ENCODE measurements at places on chromosomes 2 and 18. TPM values are rescaled to one million over a fixed set of nuclear protein-coding genes. Genes with fewer than 3 reads are reported as not detected.

The ALPG gene
- not detected for total RNA-seq

The HOXD11 gene
- total RNA-seq, result 1.2 TPM

The SLC38A11 gene
- total RNA-seq, result 1.1 TPM

The PMAIP1 gene
- total RNA-seq, result 0.87 TPM

The NT5C1B gene
- not detected for total RNA-seq

The TRABD2A gene
- total RNA-seq, result 6.3 TPM

The ITGA4 gene
- total RNA-seq, result 6.6 TPM

The LINC00305 gene
- total RNA-seq, result not detected

The ZBTB14 gene
- total RNA-seq, result 9.2 TPM

DNA sequence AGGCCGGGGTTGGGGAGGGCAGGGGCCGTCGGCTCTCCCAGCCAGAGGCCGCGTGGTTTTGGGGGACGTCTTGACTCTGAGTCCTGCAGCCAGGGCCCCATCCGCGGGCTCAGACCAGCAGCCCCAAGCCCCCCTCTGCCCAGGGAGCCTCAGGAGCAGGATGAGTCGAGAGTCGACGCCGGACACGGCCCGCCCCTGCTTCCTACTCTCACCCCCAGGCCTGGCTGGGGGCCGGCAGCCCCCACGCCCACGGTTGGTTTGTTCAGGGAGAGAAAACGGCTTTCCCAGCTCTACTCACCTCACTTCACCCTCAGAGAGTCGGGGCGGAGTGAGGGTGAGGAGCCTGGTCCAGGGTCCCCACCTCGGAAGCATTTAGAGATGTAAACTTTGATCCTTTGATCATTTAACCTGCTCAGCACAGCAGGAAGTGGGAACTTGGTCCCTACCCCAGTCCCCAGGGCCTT lies 6.9 kb downstream of the SNORC start:
- peak; percentile 87 for DNase-seq

DNA sequence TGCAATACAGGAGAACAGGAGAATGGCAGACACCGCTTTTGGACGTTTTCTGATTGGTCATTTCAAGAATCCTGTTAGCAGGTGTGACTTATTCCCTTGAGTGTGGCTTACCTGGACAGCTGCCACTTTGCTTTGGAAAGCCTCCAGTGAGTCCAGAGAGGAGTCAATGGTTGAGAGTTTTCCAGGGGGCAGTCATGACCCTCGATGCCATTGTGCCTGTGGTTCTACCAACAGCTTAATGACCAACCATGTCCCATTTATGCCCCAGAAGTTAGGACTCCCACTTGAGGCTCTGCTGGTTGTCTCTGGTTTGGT lies 12.4 kb downstream of the IGFBP2 start:
- no peak for DNase-seq

GRCh38 chr2:134288814-134289213 lies 34.9 kb downstream of the MGAT5 start:
- no peak for DNase-seq

DNA sequence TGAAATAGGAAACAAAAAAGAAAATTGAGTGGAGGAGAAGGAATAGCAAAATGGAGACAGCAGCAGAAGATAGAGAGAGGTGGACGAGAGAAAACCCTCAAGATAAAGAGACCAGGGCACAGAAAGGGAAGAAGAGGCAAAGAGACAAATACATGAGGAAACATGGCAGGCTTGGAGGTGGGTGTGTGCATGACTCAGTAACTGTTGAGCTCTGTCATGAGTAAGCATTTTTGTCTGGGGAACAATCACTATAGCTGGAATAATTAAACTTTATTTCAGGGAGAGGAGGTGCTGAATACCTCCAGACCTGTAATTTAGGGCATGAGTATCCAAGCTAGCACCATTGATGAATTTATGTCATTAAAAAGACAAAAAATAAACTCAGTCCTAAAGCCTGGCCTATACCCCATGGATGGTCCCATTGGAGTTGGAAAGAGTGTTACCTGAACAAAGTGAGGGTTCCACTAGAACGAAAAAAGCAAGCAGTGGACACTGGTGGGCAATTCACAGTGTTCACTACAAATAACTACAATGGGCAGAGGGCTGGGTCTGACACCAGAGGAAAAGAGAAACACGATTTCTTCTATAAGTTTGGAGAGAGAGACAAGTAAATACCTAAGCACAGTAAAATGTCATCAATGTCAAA lies 145.5 kb downstream of the ADCYAP1 start:
- DNase-seq, result no peak

GRCh38 chr18:78459668-78460067 lies 520.0 kb upstream of the SALL3 start:
- no peak for DNase-seq

GRCh38 chr2:134127496-134127895 lies 126.4 kb upstream of the MGAT5 start:
- no peak for DNase-seq

DNA sequence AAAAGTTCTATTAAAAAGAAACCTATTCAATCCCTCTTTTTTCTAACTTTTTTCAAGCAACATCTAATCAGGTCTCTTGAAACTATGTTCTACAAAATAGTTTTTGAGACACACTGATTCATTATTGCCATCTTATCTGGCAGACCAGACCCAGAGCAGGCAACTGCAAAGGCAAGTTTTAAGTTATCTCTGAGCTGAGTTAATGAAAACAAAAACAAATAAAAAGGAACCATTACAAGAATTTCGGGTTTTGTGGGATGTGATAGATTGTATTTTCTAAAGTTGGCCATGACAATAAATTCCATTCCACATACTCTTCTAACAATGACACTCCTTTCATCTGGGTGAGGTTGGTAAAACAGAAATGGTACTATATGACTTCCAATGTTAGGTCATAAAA lies 15.2 kb upstream of the TWSG1 start:
- no peak for DNase-seq

GRCh38 chr2:174623106-174623637 lies 25.6 kb upstream of the WIPF1 start:
- no peak for DNase-seq

DNA sequence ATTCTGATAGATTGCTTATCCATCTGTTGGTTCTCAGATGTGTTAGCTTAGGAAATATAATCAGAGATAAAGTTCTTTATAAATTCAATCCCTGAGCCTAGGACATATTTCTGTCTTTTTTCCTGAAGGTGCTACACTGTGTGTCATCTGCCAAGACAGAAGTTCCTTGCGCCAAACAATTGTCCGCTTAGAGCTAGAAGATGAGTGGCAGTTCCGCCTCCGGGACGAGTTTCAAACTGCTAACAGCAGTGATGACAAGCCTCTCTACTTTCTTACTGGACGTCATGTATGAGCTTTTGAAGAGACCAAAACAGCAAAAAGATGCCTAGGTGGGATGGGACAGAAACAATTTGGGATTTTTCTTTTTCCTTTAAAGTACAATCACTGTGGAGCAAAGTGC lies 78.0 kb downstream of the ESCO1 start:
- DNase-seq, result no peak

- DNase-seq, result no peak
These were observed 18.3 kb downstream of the MAIP1 start for GRCh38 chr2:199973703-199974102.

- no peak for DNase-seq
These were observed 316.5 kb downstream of the EN1 start for GRCh38 chr2:118530976-118531375.

DNA sequence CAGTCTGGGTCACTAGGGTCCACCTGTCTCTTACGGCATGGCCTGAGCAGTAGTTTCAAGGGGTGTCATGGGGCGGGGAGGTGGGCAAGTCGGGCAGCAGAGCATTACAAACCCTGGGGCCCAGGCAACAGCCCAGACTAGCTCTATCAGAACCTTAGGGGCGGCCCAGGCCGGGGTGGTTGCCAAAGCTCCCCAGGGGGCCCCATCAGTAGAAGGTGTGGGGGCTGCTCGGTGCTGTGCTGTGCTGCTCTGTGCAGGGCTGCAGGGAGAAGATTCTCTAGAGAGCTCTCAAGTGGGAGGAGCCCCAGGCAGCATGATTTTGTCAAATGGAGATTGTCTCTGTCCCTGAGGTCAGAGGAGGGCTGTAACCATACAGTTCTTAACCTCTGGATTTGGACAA lies 36.4 kb upstream of the SLC14A1 start:
- DNase-seq, result no peak

DNA sequence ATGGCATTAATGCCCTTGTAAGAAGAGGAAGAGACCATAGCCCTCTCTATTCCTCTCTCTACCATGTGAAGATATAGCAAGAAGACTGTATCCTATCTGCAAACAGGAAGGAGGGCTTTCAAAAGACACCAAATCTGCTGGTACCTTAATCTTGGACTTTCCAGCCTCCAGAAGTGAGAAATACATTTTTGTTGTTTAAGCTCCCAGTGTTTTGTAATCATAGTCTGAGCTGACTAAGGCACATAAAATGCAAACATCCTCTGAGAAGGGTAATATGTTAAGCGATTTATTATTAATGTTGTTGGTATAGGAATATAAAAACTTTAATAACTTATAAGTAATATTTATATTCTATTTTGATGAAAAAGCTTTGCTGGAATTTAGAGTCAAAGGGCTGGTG lies 559.8 kb downstream of the SUCLG1 start:
- DNase-seq, result no peak

DNA sequence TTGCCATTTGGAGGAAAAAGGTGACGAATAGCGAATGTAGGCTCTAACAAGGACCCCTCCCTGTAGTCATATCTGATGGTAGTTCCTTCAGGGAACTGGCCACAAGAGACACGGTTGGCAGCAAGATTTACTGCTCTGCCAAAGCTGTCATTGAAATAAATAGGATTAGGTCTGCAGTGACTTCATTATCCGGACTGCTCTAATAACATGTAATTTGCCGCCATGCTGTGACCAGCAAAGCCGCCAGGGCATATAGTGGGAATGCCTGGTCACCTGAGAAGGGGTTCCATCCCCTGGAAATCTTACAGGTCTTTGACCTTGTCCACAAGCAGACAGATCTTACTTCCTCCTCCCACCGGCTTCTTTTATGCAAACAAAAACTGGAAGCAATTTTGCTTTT lies 59.4 kb upstream of the LAPTM4A start:
- no peak for DNase-seq

GRCh38 chr2:129904532-129905446 lies 74.7 kb upstream of the RAB6C start:
- peak; percentile 60 for DNase-seq

GRCh38 chr2:143284087-143284675 lies 155.0 kb downstream of the ARHGAP15 start:
- DNase-seq, result no peak

- no peak for DNase-seq
These were observed 4.7 kb upstream of the PSD4 start for GRCh38 chr2:113169002-113169530.

GRCh38 chr18:45978084-45978483 lies 11.0 kb upstream of the EPG5 start:
- DNase-seq, result no peak

- DNase-seq, result no peak
These were observed 12.8 kb downstream of the STK39 start for GRCh38 chr2:168234407-168235085.

DNA sequence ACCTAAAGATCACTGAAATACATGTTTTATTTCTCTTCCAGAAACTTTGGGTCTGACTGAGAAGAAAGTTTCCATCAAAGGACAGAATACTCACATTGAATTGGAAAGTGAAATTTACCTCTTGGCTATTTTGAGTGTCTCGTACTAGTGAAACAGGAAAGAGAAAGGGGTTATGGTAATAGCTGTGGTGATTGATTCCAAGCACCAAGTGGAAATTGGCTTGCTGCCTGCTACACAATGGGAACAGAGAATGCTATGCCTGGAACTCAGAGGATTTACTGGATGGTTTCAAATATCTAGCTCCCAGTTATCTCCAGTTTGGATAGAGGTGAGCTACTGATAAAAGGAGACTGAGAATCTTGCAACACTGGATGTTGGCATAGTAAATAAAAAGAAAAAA lies 492.8 kb upstream of the FSIP2 start:
- DNase-seq, result no peak

- no peak for DNase-seq
These were observed 45.8 kb downstream of the MAP4K4 start for GRCh38 chr2:101743288-101743687.

- no peak for DNase-seq
These were observed 145.6 kb downstream of the PDE1A start for GRCh38 chr2:182281276-182281675.

GRCh38 chr2:142052220-142052863 lies 78.5 kb downstream of the LRP1B start:
- no peak for DNase-seq

DNA sequence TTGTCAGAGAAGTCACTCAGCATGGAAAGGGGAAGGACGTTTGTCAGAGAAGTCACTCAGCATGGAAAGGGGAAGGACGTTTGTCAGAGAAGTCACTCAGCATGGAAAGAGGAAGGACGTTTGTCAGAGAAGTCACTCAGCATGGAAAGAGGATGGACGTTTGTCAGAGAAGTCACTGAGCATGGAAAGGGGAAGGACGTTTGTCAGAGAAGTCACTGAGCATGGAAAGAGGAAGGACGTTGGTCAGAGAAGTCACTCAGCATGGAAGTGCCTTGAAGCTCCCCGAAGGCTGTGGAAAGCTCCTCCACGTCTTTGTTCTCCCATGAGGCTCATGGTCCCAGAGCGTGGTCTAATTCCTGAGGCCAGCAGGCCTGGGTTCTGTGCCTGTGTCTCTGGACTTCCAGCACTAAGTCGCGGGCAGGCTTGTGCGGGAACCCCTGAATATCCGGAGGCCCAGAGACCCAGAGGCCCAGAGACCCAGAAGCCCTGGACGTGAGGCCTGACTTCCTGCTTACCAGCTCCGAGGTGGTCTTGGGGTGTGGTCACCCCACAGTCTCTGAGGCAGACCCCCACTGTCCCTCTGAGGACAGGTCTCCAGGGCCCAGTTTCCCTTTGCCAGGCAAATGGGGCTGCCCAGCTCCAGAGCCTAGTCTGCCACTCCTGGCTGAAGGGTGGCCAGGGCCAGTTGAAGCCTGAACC lies 70.4 kb upstream of the TWIST2 start:
- DNase-seq, result no peak

DNA sequence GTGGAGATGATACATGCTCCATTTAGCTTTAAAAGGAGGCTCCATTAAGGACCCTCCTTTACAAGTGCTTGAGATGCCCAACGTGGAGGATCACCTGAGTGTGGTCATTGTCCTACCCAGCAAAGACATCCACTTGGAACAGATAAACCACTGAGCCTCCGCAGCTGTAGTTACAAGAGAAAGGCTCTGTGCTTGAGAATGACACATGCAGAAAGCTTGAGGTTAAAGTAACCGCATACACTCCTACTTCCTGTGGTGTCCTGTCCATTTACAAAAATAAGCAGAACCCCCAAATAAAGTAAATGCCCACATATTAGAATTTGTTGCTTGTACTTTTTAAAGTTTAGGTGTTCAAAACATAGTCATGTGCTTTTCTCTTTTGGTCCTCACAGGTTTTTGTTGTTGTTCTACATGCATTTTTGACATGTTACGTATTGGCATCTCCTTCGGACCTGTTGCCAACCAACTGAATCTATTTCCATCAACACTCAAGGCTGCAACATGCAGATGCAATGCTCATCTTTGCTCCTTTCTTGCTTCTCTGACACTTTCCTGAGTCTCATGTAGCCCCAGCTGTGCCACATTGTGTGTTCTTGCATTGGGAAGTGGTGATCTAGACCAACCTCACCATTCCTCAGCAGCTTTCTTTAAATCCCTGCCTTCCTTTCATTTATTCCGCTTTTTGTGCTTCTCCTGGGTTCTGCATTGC lies 56.0 kb downstream of the SERPINB7 start:
- DNase-seq, result no peak

- DNase-seq, result no peak
These were observed 7.1 kb upstream of the FIGLA start for GRCh38 chr2:70797506-70797905.

- no peak for DNase-seq
These were observed 3.5 kb downstream of the YWHAQ start for GRCh38 chr2:9627310-9627709.

GRCh38 chr18:37166491-37166890 lies 337.6 kb downstream of the KIAA1328 start:
- no peak for DNase-seq

GRCh38 chr2:203678971-203679370 lies 27.5 kb upstream of the CD28 start:
- DNase-seq, result no peak

Data from mesenteric fat pad (tissue), 1 donor.